ENCODE measurements at places on chromosomes 5 and 9. TPM values are rescaled to one million over a fixed set of nuclear protein-coding genes. Genes with fewer than 3 reads are reported as not detected.

The GRM6 gene
- not detected for total RNA-seq

The LCN9 gene
- total RNA-seq, result not detected

The SMIM33 gene
- total RNA-seq, result not detected

The MYOT gene
- not detected for total RNA-seq

The GARIN3 gene
- not detected for total RNA-seq

The GADD45G gene
- 1.0 TPM for total RNA-seq

DNA sequence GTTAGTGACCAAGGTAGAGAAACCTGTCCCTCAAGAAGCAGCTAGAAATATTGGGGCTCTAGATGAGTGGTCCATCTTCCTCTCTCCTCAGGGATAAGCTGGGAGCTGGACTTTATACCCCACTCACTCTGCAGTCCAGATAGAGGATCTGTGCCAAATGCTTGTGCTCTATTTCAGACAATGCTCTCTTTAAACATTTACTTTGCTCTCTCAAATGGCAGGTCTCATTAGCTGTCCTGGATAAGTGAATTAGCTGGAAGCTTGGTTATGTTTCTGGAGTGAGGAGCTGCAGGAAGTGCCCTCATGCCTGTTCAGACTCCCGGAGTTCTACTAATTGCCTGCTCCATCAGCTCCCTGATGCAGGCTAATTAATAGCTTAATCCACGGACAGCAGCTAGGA is 151.1 kb upstream of the CCDC152 start:
- H3K27me3 ChIP-seq, result peaks cover 6% of the 10 kb centered on the region
- no peaks in the 10 kb centered on the region for H3K36me3 ChIP-seq
- H3K4me3 ChIP-seq, result no peak overlapping the region
- H3K4me1 ChIP-seq, result no peaks in the 10 kb centered on the region
- H3K27ac ChIP-seq, result no peak overlapping the region
- DNase-seq, result no peak

DNA sequence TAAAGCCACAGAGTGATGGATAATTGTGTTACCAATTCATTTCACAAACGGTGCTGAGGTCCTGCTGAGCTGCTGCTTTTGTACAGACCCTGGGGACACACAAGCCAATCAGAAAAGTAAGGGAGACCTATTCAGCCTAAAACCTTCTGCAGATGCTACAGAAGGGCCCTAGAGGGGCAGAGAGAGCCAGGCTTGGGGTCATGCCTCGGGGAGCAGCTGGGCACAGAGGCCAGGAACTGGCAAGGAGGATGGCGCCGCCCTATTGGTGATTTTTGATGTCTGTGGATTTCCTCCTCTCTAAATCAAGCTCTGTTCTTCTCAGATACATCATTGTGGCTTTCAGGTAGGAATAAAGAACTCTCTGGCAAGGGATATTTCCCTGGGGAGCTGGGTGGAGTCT is 181.9 kb downstream of the ZNF462 start:
- no peak for DNase-seq
- peaks cover 22% of the 10 kb centered on the region for H3K4me1 ChIP-seq
- H3K27me3 ChIP-seq, result no peaks in the 10 kb centered on the region
- no peaks in the 10 kb centered on the region for H3K36me3 ChIP-seq
- no peak overlapping the region for H3K27ac ChIP-seq
- H3K4me3 ChIP-seq, result no peak overlapping the region

DNA sequence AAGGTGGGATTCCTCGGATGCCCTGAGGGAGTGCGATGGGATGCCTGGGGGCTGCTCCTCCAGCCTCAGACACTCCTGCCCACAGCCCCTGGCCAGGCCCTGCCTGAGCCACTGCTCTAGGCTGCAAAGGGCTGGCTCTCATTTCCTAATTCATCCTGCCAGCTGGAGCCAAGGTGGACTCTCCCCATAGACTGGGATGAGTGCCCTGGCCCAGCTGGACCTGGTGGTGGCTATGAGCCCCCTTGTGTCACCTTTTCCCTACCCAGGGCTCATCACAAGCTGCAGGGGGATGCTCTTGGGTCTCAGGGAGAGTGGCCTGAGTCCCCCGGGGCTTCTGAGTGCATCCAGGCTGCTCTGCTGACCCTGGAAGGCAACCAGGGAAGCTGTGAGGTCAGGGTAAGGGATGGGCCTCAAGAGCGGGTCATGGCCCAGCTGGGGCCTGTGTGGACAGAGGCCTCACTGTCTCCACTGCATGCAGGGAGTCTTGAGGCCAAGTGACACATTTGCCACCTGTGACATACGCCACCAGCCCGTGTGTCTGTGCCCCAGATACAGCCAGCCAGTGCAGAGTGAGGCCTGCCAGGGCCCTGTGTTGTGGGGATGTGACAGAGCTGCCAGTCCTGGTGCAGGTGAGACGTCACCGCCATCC is 102.7 kb upstream of the IER5L start:
- peak; percentile 77 for DNase-seq
- no peaks in the 10 kb centered on the region for H3K36me3 ChIP-seq
- H3K27me3 ChIP-seq, result no peaks in the 10 kb centered on the region

GRCh38 chr9:121741228-121741918 is 89.9 kb downstream of the DAB2IP start:
- H3K27me3 ChIP-seq, result no peaks in the 10 kb centered on the region
- peaks cover 49% of the 10 kb centered on the region for H3K4me1 ChIP-seq
- no peak overlapping the region for H3K27ac ChIP-seq
- DNase-seq, result no peak
- H3K36me3 ChIP-seq, result peaks cover under 1% of the 10 kb centered on the region

GRCh38 chr5:157708866-157709265 is 22.4 kb upstream of the THG1L start:
- peaks cover 16% of the 10 kb centered on the region for H3K4me1 ChIP-seq
- DNase-seq, result no peak
- H3K27me3 ChIP-seq, result no peaks in the 10 kb centered on the region
- H3K27ac ChIP-seq, result no peak overlapping the region

DNA sequence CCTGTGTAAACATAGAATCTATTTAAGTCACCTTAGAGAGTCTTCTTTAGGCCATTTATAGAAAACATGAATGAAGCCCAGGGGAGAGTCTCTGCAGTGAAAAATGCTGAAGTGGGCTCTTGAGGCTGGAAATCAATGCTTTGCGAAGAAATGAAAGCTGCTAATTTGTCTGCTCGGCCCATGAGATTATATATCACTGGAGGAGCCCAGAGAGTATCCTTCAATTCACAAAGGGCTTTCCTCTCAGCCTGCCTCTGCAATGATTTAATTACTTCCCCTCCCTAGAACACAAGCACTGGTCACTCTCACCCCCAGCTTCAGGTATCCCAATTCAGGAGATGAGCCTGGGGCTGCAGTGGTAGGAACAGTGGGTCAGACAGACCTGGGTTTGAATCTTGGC is 8.2 kb upstream of the DRD1 start:
- H3K27me3 ChIP-seq, result peaks cover 51% of the 10 kb centered on the region
- H3K4me3 ChIP-seq, result no peak overlapping the region
- H3K36me3 ChIP-seq, result no peaks in the 10 kb centered on the region
- H3K27ac ChIP-seq, result no peak overlapping the region
- no peaks in the 10 kb centered on the region for H3K4me1 ChIP-seq
